ENCODE measurements at places on chromosomes 13 and 19.
A peak's percentile ranks its signal among the peaks of the same experiment; 100 is the strongest.

GRCh38 chr13:24627946-24628345 is 52.3 kb upstream of the ATP12A start:
- no peak for DNase-seq

DNA sequence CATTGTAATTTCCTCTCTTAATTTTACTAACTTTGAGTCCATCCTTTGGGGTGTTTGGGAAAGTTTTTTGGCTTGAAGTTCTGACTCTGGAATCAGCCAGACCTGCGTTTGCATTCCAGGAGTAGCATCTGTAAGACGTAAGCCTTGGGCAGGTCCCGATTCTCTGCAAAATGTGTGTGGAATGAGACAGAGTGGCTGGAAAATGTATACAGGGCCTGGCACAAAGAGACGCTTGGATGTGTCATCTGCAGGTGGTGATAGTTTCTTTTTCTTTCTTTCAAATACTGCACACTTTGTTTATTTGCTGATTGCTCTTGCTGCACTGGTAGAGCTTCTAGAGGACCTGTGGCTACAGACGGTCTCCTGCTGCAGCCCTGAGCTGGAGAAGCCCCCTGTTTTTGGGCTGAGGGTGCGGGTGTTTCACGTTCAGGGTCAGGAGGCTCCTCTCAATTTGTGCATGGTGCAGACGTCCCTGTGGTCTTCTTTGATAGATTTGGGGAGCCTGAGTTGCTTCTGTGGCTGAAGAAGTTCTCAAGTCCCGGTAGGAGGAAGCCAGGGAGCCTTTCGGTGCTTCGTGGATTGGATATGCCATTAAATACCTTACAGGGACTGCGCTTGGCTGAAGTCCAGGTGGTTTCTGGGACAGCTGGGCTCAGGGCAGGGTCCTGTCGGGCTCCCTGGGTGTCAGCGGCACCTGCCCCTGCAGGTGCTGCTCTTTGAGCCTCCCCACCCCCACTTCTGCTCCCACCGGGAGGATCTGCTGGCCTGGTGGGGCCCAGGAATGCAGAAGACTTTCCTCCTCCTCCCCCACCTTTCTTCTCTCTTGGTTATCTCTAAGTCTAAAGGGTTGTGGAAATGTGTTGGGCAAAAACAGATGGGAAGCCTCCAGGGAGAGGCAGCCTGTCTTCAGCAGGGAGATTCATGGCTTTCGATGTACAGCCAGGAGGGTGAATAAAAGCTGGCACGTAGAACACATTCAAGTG is 44.0 kb upstream of the GAS6 start:
- DNase-seq: no peak

DNA sequence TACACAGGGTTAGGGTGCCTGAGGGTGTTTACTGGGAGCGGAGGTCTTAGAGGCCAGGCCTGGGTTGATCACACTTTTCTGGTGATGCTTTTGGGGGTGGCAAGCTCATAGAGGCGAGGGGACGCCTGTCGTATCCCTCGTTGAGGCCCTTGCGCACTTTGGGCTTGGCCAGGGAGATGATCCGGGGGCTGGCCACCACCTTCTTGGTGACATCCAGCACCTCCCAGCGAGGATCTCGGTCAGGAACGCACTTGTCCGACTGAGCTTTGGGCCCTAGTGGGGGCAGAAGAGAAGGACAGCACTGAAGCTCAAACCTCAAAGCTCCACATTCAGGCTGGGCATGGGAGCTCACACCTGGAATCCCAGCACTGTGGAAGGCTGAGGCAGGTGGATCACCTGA is 17.6 kb upstream of the MIER2 start:
- no peak for DNase-seq

GRCh38 chr19:34490141-34490766 is 8.7 kb downstream of the WTIP start:
- DNase-seq: no peak

DNA sequence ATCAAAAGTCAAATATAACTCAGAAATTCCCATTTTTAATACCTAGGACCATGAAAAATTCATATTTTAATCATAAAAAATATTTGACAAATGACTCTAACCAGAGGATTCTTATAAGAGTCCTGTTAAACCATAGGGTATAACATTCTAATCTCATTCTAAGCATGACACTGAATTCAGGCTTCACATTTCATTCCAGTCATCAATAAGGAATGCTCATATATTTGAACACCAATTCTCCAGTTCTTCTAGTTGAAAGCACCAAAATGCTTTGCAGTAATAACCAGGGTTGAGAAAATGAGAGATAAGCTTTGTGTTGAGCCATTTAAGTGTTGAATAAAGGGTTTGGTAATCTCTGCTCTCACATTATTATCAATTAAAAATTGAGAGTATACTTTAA is 147.5 kb downstream of the VWA8 start:
- no peak for DNase-seq

DNA sequence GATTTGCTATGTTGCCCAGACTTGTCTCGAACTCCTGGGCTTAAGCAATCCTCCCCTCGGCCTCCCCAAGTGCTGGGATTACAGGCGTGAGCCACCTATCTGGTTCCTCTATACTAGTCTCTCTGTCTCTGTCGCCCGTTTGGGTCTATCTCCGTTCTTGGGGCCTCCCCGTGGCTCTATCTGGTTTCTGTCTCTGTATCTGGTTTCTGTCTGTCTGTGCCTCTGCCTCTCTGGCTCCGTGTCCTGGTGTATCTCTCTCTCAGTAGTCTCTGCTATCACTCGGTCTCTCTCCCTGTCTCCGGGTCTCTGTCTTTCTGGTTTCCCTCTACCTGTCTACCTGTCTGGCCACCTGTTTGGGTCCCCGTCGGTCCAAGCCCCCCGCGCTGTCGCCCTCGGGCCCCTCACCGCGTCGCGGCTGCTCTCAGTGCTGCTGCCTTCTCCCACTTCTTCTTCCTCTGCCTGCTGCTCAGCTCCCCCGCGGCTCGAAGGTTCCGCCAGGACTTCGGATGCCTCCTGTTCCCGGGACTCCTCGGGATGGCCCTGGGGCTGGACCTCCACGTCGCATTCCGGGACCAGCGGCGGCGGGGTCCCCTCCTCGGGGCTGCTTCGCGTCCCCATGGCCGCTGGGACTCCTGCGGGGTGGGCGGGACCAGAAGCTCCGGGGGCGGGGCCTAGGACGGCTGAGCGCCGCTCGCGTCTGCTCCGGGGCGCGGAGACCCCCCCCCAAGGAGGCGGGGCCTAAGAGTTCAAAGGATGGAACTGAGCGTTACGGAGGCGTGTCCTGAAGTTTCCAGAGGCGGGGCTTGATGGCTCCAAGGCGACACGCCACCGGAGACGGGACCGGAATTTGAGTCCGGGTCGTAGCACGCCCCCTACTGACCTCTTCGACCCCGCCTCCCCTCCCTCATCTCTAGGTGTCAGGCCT is 783 bp downstream of the PHLDB3 start:
- peak; percentile 98 for DNase-seq

GRCh38 chr19:31586282-31586681 is 237.0 kb upstream of the TSHZ3 start:
- no peak for DNase-seq

Measured in T-helper 2 cell (primary cell).